ENCODE measurements at places on chromosomes 16 and 17.

DNA sequence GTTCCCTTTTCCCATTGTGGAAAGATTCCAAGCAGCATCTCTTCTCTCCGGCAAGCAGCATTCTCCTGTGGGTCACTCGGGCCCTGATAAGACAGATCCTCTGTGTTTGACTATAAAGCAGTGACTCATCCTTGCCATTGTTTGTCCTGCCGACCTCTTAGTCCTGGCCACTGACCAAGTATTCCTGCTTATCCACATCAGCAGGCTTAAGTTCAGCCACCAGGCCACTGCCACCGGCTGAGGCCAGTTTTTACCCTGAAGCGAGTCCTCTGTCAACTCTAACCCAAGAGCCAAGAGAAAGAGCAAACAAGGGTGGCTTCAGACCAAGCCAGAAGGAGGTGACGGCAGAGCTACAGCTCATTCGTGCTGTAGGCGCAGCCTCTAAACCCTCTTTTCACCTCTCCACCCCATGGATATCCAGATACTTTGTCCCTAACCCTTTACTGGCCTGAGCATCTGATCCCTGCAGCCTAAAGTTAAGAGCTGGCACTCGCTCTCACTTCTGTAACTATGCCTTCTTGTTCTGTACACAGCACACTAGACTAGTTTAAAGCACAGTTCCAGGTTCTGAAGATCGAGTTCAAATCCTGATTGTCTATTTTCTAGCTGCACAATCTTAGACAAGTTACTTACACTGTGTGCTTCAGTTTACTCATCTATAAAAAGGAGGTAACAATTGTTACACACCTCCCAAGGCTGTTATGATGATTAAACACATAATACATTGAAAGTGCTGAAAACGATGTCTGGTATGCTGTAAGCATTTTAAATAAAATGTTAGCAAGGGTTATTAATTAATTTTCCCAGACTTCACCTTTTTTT is 31.0 kb downstream of the SOX9 start:
- no peak for DNase-seq

DNA sequence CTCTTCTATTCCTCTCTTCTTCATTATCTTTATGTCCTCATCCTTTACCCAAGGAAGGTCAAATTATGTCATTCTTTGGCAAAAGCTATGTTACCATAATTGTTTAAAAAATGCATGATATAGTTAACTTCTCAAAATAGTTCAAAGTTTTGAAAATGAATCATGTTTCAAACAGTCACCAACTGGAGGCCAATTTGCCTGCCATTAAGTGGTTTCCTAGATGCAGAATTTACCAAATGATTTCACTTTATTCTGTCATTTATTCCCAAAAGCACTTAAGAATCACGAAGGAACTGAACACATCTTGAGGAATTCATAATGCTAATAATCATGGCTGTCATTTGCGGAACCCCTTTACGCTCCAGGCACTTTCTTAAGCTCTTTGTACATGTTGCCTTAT is 190.9 kb upstream of the CDH11 start:
- no peak for DNase-seq

DNA sequence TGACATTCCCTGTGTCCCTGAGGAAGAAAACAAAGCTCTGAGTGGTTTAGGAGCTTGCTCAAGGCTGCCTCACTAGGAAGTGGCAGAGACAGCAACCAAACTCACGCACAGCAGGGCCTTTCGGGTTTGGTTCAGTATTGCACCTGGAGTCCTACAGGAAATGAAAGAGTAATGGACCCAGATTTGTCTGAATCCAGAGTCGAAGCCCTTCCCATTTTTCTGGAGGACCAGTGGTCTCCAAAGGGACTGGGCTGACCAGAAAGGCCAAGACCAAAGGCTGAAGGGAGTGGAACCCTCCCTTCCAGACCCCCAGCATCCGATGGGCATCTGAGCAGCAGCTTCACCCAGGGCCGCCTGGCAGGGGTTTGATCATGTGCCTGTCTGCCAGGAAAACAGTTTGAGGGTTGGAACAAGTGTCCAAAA is 85.5 kb upstream of the RPL38 start:
- no peak for DNase-seq

DNA sequence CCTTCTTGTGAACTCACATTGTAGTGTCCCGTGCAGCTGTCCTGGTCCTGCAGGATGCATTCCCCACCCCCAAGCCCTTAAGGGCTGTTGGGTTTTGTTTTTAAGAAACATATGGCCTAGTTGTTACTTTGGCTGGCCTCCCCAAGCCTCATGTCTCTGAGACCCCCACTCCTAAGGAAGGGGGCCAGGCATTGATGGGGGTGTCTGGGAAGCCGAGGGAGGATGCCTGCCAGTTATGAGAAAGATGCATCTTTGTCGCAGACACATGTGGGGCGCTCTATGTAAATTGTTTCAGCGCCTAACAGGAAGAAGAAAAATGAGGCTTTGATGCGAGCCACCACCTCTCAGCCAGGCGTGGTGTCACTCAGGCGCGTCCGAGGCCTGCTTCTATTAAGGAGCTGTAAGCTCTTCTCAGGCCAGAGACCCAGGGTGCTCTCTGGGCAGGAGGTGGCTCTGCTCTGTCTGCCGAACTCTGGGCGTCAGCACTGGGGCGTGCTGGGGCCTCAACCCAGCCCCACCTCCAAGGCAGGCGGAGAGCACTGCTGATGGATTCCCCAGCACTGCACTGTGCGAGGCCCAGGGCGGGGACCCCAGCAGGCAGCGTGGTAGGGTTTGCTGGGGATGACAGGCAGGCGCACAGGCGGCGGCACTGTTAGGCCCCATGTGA is 70.6 kb downstream of the SREBF1 start:
- no peak for DNase-seq

GRCh38 chr16:1036726-1037393 is 35.7 kb upstream of the SSTR5 start:
- DNase-seq: no peak

- no peak for DNase-seq
Measured at GRCh38 chr17:8701754-8702153, 42.9 kb downstream of the CCDC42 start.

- DNase-seq: no peak
Measured at GRCh38 chr17:52536489-52536888, 378.0 kb upstream of the CA10 start.

GRCh38 chr16:81376880-81377279 is 62.1 kb downstream of the GAN start:
- no peak for DNase-seq

DNA sequence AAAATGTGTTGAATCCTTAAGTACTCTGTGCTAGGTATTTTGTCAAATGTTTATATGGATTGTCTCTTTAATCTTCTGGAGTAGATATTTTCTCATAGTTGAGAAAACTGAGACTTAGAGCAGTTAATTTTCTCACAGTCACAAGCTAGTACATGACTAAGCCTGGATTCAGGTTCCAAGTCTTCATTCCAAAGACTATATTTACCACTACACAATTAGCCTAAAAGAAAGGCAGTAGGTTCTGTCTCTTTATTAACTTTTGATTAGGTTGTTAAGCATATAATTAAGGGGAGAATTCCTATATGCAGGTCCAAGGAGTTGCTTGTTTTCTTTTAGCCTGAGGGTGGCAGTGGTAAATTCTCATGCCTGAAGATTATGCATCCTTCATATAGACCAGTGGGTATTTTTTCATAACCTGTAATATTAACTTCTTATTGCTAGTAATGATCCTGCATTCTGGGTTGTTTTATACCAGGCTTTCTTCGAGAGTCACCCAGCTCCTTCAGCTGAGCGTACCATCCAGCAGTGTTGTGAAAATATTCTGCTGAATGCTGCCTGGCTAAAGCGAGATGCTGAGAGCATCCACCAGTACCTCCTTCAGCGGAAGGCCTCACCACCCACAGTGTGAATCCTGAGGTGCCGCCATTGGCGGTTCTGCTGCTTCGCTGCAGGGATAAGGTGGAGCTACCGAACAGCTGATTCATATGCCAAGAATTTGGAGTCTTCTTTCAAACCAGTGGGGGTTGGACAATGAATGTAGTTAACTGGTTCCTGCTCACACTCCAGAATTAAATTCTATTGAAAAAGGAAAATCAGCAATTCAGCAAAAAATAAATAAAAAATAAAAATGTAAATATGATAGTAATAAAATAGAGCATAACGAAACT is 28.2 kb upstream of the KPNB1 start:
- DNase-seq: no peak

- DNase-seq: peak; percentile 36
Measured at GRCh38 chr17:45852535-45853297, 8.0 kb downstream of the SPPL2C start.

DNA sequence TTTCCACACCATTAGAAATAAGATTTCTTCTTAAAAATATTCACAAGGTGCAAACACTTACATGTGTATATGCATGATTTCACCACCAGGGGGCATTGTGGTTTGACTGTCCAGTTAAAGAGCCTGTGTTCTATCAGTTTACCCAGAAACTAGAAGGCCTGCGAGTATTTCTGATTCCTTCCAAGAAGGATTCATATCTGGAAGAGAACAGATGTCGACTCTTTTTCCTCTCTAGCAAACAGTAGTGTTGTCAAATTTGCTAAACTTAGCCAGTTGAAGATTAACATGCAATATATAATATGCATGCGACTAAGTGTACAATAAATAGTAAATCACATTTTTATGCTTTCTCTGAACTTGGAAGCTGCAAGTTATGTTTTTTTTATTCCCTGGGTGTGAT is 404.1 kb downstream of the WWOX start:
- peak; percentile 63 for DNase-seq

GRCh38 chr16:17395849-17396480 is 74.8 kb downstream of the XYLT1 start:
- no peak for DNase-seq

DNA sequence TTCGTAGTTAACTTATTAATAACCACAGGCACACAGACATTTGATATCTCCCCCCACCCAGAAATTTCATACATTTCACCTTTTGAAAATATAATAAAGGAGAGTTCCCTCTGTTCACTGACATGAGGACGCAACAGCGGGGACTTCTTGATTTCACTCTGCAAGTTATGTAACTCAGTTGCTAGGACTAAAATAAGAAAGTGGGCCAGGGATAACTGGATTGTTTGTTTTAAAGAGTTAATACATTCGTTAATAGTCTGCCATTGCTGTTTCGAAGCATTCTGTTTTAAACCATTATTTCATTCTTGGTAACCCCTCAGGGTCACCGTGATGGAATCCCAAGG is 1.2 kb downstream of the RHOT1 start:
- no peak for DNase-seq

DNA sequence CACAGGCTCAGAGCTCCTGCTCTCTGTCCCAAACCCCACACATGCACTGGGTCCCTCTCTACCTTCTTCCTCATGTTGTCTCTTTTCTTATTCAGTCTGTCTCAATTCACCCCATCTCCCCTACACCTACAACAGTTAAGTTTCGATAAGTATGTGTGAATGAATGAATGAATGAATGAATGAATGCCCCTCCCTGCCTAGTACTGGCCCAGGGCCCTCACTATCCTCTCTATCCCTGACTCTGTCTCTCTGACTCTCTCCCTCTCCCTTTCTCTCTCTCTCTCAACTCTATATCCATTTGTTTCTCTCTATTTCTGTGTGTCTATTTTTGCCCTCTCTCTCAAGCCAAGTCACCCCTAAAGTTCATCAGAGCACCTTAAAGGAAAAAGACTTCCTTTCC is 6.7 kb upstream of the KRT9 start:
- DNase-seq: no peak

GRCh38 chr16:48597563-48598387 is 12.2 kb downstream of the N4BP1 start:
- no peak for DNase-seq

DNA sequence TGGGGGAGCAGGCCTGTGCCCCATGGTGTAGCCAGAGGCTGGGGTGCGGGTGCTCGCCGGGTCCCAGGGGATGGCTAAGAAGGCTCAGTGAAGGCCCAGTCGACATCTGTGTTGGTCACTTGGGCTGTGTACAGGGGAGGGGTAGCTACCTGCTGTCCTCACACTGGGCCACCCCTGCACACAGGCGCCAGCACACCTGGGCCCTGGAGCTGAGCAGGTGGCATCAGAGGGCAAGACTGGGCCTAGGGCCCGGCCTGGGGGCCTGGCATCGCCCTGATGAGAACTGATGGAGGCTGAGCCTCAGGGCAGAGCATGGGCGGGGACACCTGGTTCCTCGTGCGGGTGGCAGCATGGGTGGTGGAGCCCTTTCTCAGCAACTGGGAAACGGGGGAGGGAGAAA is 870 bp upstream of the CTRB2 start:
- DNase-seq: no peak

GRCh38 chr16:66740010-66740409 is 11.4 kb downstream of the DYNC1LI2 start:
- no peak for DNase-seq

DNA sequence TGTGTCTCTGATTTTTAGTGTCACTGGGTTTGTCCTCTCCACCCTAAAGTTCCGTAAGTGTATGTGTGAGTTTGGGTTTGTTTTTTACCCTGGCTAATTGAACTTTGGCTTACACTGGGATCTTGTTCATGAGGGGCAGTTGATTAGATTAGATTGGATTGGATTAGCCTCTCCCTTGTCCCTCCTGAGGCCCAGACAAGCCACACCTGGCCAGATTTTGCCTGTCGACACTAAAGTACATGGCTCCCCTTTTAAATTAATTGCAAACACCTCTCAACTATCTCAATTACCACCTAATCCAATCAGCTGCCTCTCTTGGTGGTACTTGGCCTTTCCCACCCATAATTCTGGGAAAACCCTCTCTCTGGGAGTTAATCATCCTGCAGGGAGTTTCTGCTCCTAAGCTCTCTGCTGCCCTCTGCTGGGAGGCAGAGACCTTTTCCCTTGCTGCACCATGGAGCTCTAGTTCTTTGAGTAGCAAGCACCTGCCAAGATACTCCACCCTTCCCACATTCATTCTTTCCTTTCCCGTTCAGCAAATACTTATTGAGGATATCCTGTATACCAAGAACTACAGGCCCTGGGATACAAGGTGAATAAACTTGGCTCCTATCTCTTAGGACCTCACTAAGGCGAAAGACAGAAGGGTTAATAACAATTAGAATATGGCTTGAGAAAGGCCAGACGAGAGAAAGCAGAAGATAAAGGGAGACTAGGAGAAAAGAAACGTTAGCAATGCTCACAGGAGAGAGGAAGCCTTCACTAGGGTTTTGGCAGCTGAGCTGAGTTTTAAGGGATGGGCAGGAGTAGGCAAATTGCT is 60.0 kb upstream of the MPHOSPH6 start:
- DNase-seq: peak; percentile 59

GRCh38 chr16:74999219-74999608 is 390 bp downstream of the ZNRF1 start:
- DNase-seq: peak; percentile 59

DNA sequence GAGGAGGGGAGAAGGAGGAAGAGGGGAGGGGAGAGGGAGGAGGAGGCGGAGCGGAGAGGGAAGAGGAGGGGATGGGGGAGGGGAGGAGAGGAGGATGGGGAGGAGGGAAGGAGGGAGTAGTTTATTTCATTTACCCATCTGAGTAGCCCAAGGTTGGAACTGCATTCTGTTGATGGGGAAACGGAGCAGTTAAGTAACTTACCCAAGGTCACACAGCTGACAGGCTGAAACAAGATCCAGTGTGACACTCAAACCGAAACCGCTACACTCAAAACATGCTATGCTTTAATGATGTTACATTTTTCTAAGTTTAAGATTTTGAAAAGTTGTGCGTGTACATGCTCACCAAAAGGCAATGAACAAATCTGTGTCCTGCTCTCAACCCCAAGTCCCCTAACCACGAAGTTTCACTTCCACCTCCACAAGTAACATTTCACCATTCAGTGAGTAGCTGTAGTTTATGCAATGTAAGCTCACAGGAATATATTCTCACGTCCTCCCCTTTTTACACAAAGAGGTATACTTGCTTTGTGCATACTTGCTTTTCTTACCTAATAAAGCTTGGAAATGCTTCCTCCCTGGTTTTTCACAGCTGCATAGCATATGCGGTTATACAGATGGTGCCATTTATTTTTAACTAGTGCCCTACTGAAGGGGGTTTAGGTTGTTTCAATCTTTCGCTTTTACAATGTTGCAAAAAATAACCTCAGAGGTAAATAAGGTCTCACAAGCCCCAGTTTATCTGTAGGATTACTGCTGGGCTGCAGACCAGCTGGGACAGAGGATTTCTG is 275.3 kb downstream of the PARN start:
- peak; percentile 72 for DNase-seq

All from stimulated activated effector memory CD8-positive, alpha-beta T cell treated with anti-CD3 and anti-CD28 coated beads, Interleukin-12 subunit alpha, Interleukin-12 subunit beta, amount 100 ng/mL, for 72 hours (primary cell).